ENCODE measurements at places on chromosomes 2 and 18.

GRCh38 chr2:109721135-109721534 is 73.0 kb upstream of the RGPD5 start:
- DNase-seq = no peak
- no peaks in the 10 kb centered on the region for H3K4me1 ChIP-seq
- no peaks in the 10 kb centered on the region for H3K27me3 ChIP-seq
- H3K27ac ChIP-seq = no peak overlapping the region
- no peak overlapping the region for H3K4me3 ChIP-seq
- no peaks in the 10 kb centered on the region for H3K36me3 ChIP-seq

DNA sequence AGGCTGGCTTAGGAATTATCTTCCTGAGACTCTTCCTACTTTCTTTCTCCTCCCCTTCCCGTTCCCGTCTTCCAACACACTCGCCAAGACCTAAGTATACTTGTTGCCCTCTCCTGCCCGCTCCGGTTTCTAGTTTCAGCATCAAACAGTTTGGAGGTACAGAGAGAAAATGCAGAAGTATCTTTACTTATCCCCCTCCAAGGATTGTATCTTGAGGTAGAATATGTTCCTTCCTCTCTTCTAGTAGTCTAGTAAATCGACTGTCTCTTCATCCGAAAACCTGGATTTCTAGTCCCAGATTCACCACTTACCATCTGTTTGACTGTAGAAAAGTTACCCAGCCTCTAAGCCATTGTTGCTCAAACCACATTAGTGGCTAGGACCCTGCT is 755 bp downstream of the EIF4E2 start:
- DNase-seq = no peak
- H3K4me3 ChIP-seq = peak overlapping the region; percentile 100
- peak overlapping the region; percentile 100 for H3K27ac ChIP-seq
- H3K4me1 ChIP-seq = peaks cover 63% of the 10 kb centered on the region
- peaks cover 43% of the 10 kb centered on the region for H3K36me3 ChIP-seq
- no peaks in the 10 kb centered on the region for H3K27me3 ChIP-seq

DNA sequence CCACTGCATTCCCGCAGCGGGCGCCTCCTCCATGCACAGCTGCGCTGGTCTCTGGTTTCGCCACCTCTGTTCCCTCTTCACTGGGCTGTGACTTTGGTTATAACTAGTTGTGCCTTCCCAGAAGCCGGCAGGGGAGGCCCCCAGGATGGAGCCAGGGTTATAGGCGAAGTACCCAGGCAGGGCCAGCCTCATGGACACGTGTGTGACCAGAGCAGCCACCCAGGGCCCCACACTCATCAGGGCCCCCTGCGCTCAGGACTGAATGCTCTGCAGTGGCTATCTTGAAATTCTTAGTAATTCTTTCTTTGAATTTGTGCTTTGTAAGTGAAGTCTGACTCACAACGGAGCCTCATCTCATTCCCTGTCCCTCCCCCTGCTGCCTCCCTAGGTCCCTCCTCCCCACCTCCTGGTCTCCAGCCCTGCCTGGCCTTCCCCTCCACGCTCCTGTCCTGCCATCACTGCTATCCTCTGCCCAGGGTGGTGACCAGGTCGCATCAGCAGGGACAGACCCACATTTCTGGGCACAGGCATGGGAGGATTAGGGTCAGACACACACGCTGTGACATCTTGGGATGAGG is 38.1 kb upstream of the LBH start:
- no peak overlapping the region for H3K4me3 ChIP-seq
- H3K27ac ChIP-seq = no peak overlapping the region
- peaks cover 2% of the 10 kb centered on the region for H3K27me3 ChIP-seq
- H3K36me3 ChIP-seq = no peaks in the 10 kb centered on the region

GRCh38 chr2:63035660-63036059 is 15.0 kb upstream of the OTX1 start:
- H3K27ac ChIP-seq = no peak overlapping the region
- no peak overlapping the region for H3K4me3 ChIP-seq
- no peak for DNase-seq
- peaks cover 2% of the 10 kb centered on the region for H3K27me3 ChIP-seq
- H3K36me3 ChIP-seq = no peaks in the 10 kb centered on the region

DNA sequence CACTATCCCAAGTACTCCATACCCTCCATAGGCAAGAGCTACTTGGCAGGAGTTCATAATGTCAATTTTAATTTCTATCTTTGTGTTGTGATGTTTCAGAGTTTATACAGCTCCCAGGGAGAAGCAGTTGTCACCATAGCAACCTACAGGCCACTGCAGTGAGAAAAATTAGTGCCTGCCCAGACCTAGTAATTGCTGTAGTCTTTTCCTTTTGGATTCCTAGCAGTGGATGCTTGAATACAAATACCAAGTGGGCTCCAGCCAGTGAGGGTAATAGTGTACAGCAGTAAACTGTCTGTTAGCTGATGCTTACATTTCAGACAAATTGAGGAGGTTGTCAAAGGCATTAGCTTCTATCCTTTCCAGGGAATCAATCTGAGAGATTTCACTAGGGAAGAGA is 26.7 kb downstream of the LHCGR start:
- H3K4me3 ChIP-seq = no peak overlapping the region
- no peaks in the 10 kb centered on the region for H3K4me1 ChIP-seq
- no peak overlapping the region for H3K27ac ChIP-seq
- no peak for DNase-seq
- H3K27me3 ChIP-seq = peaks cover 4% of the 10 kb centered on the region
- no peaks in the 10 kb centered on the region for H3K36me3 ChIP-seq

- no peak for DNase-seq
- no peaks in the 10 kb centered on the region for H3K27me3 ChIP-seq
- no peak overlapping the region for H3K4me3 ChIP-seq
- H3K4me1 ChIP-seq = no peaks in the 10 kb centered on the region
- no peak overlapping the region for H3K27ac ChIP-seq
Observed at GRCh38 chr2:41600460-41600859, 447.4 kb upstream of the PKDCC start.
